GM12878 (cell line): ENCODE measurements at places on chromosomes 7 and 10. TPM values are rescaled to one million over a fixed set of nuclear protein-coding genes. Genes with fewer than 3 reads are reported as not detected.

The NKX2-3 gene
- not detected in 2 replicates for polyA plus RNA-seq

The OR2A1 gene
- polyA plus RNA-seq, result 0.08 and 0.24 TPM in 2 replicates

The IDI2 gene
- not detected in 2 replicates for polyA plus RNA-seq

The CCNY gene
- 4.4 and 5.0 TPM in 2 replicates for polyA plus RNA-seq

The TLL2 gene
- 2.1 TPM in 2 replicates for polyA plus RNA-seq

The NAMPT gene
- 74.5 and 79.6 TPM in 2 replicates for polyA plus RNA-seq

The ADIRF gene
- 2.4 and 2.5 TPM in 2 replicates for polyA plus RNA-seq

The NPC1L1 gene
- not detected in 2 replicates for polyA plus RNA-seq

DNA sequence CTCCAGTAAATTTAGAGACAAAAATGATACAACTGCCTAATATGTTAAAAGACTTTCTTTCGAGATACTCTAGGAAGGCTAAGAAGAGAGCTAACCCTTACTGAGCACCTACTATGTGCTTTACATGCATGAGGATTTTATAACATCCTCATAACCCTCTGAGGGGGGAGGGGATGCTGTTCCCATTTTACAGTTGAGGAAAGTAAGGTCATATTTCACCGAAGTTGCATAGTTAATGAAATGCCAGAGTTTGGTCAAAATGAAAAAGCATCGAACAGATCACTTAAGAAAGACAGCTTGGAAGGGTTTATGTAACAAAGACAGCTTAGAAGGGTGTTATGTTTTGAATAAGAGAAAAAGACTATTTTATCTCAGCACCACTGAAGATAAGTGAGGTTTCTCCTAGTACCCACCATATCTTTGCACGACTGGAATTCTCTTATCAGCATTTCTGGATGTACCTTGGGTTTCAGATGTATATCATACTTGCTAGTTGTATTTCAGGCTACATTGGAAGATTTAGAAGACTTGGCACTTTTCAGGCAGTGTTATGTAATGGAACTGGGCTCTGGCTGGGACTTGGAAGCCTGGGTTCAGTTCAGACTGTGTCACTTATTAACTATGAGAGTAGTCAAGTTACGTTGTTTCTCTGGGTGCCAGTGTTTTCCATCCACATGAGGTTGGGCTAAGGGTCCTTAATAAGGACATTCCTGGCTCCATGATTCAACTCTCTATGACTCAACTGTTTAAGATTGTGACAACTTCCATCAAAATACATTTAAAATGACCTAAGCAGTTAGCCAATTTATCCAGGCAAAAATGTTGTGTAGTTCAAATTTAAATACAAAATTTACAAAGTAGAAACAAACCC lies 6.0 kb downstream of the RHOBTB1 start:
- DNase-seq, result no peak

GRCh38 chr7:105650382-105650970 lies 69.2 kb upstream of the EFCAB10 start:
- no peak for DNase-seq

- DNase-seq, result no peak
Measured at GRCh38 chr7:129332254-129333035, 101.8 kb upstream of the STRIP2 start.

GRCh38 chr7:6273917-6274630 lies 1.6 kb upstream of the CYTH3 start:
- no peak for DNase-seq

DNA sequence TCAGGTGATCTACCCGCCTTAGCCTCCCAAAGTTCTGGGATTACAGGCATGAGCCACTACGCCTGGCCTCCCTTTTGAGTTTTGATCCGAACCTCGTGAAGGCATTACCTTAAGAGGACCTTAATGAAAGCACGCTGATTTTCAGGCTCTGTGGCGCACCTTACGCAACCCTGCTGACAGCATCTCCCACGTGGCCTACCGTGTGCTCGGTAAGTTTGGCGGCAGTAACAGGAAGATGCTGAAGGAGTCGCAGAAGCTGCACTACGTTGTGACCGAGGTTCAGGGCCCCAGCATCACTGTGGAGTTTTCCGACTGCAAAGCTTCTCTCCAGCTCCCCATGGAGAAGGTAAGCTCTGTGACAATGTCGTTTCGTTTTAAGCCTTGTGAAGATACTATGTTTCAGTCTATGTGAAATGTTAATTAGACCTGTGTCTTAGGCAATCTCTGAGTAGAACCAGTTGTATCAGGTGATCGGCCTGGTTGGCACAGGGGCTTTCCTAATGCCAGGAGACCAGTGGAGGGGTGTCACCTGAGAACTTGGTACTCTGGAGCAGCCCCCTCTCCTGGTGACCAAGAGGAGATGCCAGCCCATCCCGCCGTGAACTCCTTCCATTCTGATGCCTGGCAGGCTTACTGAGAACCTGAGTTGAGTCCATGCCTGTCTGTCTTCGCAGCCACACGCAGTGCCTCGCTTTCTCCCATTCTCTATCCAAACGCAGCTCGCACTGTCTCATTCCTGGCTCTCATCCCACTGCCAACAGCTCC lies 43.5 kb downstream of the TRRAP start:
- DNase-seq, result no peak

- no peak for DNase-seq
Measured at GRCh38 chr10:60403168-60403873, 13.6 kb upstream of the ANK3 start.

DNA sequence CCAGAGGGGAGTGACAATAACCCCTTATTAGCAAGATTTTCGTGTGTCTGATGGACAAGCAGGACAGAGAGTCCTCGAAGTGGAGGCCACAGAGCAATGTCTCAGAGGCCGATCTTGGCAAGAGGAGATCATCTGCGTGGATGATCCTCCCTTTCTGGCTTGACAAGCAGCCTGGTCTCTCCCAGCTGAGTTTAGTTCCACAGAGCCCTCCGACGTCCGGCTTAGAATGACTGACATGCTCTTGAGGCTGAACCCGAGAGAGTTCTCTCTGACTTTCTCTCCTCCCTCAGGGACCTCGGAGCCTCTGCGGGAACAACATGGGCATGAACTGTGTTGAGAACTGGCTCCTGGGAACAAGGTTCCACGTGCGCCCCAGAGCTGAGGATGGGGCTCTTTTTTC lies 180.7 kb upstream of the PFKP start:
- DNase-seq, result no peak

GRCh38 chr10:17859492-17860156 lies 50.5 kb downstream of the MRC1 start:
- no peak for DNase-seq

DNA sequence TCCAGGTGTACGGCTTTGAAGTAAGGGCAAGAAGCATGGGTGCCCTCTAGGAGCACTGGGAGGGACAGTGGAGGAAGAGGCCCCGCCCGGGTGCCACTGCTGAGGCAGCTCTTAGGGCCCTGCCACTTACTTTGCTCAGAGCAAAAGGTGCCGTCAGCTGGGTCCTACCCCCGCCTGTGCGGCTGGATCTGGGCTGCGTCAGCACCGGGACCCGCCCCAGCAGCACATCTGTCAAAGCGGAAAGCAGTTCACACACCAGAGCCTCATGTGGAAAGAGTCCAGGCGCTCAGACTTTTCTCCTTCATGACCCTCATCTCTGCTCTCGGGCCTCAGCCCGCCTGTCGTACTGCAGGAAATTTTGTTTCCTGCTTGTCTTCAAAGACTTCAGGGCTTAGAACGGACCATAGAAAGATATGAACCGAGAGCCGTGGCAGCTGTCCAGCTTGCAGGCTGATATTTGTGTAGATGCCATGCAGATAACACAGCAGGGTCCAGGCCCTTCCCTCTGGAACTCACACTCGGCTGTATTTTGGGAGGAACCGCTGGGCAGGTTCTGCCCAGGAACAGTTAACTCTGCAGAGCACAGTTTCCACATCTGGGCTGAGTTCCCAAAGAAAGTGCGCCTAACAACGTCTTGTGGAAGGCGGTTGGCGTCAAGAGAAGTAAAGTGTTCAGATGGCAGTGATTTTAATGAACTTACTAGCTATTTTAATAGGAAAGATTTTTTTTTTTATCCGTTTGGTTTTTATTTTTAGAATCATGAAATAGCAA lies 44.3 kb upstream of the PRKAR1B start:
- no peak for DNase-seq

GRCh38 chr10:94274142-94274787 lies 88.5 kb downstream of the NOC3L start:
- no peak for DNase-seq

DNA sequence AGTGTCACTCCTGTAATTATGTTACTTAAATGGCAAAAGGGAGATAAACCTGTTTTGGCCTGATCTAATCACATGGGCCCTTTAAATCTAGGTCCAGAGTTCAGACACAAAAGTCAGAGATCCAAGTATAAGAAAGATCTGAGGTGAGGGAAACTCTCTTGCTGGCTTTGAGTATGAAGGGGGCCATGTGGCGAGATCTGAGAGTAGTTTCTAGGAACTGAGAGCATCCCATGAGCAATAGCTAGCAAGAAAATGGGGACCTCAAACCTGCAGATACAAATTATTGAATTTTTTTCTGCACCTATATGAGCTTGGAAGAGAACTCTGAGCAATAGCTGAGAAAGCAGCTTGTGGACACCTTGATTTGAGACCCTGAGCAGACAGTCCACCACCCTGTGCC lies 27.6 kb downstream of the ANKRD7 start:
- no peak for DNase-seq

DNA sequence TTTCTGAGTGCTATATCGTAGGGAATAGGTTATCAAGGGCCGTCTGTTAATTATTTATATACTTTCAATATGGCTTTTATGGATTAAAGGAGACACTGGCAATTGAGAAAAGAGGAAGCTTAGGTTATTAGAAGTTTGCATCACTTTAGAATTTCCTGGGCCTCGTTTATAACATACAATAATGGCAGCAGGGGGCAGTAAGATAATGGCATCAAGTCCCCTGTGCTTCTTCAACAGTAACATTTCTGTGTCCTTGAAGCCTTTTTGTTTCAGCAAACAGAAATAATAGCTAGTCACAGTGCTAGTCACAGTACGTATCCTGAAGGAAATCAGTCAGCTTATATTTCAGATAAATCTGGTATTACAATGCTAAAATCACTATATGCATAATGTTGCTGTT lies 41.9 kb downstream of the SPAM1 start:
- no peak for DNase-seq

DNA sequence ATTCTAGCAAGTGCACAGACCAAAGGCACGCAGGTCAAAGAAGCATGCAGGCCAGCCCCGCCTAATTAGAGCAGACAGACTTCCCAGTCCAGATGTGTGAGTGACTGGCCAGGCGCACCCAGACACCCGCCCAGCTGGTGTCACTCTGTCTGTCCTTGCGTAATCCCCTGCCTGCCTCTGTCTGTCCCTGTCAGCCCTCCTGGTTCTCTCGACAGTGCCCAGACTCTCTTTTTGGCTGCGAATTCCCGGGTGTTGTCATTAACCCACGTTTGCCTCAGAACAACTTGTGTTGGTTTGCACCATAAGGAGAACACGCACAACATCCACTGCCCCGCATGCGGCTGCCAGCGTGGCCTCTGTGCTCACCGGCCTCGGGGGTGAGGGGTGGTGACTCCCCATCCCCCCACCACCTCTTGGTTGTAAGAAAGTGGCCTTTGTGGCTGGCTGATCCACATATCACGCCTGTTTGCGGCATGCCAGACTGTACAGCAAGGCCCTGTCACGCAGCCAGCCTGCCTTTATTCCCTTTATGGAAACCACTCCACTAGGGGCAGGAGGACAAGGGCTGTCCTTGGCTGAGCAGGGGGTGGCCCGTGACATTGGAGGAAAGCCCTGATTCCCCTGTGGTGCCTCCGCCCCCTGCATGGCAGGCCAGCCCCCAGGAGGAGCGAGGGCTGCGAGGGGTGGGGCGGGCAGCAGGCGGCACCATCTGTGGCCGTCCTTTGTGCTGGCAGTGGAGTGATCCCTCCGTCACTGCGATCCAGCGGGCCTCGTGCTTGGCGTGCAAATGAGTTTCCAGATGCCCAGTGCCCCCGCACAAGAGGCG lies 72.8 kb upstream of the PPIF start:
- no peak for DNase-seq

- no peak for DNase-seq
Measured at GRCh38 chr7:82757-83155, 109.6 kb upstream of the FAM20C start.

GRCh38 chr10:112716076-112716475 lies 234.0 kb upstream of the TCF7L2 start:
- DNase-seq, result no peak

DNA sequence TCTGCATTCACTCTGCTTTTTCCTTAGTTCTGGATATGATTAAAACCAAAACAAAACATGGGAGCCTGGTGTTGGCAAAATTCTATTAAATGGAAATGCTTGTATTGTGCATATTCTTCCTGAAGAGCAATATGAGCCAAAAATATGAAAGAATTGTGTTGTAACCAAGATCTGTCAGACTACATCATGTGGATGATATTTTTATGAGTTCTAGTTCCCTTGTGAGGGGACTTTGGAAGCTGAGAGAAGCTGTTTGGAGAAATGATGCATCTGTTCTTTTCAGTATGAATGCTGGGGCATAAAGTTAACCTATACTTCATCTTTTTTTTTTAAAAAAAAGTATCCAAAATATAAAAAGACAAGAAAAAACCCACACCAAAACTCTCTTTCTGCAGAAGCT lies 782.7 kb downstream of the ANKRD7 start:
- no peak for DNase-seq

- no peak for DNase-seq
Measured at GRCh38 chr7:18532813-18533212, 37.3 kb downstream of the HDAC9 start.

DNA sequence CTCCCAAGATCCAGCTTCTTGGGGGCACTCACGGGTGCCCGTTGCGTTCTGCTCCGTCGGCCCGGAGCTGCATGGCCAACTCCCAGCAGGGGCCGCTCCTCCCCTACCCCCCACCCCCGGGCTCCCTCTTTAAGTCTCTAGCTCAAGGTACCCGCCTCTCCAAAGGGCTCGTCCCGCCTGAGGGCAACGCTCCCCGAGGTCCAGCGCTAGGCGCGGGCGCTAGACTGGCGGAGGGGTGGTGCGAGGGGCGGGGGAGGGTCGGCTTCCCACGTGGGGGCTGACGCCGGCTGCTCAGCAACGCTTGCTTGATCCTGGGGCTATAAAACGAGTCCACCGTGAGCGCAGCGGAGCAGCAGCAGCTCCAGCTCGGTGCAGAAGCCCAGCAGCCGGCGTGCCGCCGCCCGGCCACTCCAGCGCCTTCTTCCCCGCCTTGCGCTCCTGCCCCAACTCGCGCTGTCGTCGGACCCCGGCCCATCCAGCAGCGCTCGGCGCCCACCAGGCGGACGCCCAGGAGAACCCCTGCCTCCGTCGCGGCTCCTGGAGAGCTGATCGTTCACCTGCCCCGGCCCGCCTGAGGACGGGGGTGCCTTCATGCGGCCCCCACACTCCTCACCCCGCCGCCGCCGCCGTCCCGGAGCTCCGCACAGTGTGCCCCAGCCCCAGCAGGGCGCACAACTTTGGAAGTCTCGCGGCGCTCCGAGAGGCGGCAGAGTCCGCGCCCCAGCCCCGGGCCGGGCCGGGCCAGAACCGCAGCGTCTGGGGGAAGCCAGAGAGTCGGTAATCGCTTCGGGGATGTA lies at the start of gene ADRA2A:
TSS of gene ADRA2A (plus strand) at position 348 of the 797 bp plus-strand sequence. CDS start 968 bp downstream, outside the sequence.
- no peak for DNase-seq
